Psoas muscle (tissue), 8 donors: ENCODE measurements at places on chromosomes 2 and 18. TPM values are rescaled to one million over a fixed set of nuclear protein-coding genes. Genes with fewer than 3 reads are reported as not detected.

Gene TACR1
- 0.13 TPM for total RNA-seq

Gene SLC4A5
- 1.8 TPM for total RNA-seq

DNA sequence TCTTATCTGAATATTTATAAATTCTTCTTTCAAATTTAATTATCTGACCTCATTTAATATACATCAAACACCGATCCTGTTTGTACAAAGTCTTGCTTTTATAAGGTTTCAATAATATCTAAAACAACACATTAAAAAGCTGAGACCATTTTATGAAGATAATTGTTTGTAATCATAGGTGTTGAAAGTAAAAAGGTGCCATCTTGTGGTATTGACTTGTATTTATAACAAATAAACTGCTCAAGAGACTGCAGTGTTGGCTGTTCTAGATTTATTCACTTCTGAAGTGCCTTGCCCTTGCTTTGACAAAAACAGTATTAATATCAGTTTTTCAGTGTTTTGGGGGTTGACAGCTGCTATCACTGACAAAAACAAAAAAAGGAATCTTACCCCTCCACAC lies 286.8 kb upstream of the HNMT start:
- DNase-seq, result no peak
- H3K27me3 ChIP-seq, result no peaks in the 10 kb centered on the region
- H3K4me1 ChIP-seq, result no peaks in the 10 kb centered on the region
- H3K4me3 ChIP-seq, result no peak overlapping the region
- no peaks in the 10 kb centered on the region for H3K36me3 ChIP-seq
- H3K27ac ChIP-seq, result no peak overlapping the region

GRCh38 chr2:119113489-119113770 lies 45.1 kb downstream of the C1QL2 start:
- no peaks in the 10 kb centered on the region for H3K36me3 ChIP-seq
- no peak overlapping the region for H3K27ac ChIP-seq
- H3K27me3 ChIP-seq, result peaks cover 3% of the 10 kb centered on the region
- H3K4me3 ChIP-seq, result no peak overlapping the region
- no peak for DNase-seq

DNA sequence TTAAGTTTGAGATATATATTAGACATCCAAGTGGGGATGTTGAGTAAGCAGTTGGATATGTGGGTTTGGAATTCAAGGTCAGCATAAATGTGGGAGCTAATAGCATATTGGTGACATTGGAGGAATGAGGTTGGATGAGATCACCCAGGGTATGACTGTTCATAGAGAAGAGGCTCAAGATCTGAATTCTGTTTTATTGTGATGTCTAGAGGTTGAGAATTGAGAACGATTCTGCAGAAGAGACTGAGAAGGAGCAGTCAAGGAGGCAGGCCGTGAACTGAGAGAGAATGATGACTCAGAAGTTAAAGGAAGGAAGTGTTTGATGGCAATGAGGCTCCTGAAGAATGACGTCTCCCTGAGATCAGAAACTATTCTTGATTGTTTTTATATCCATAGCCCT lies 5.9 kb downstream of the SERPINB11 start:
- no peak overlapping the region for H3K27ac ChIP-seq
- DNase-seq, result no peak
- H3K36me3 ChIP-seq, result no peaks in the 10 kb centered on the region
- H3K27me3 ChIP-seq, result no peaks in the 10 kb centered on the region
- H3K4me1 ChIP-seq, result no peaks in the 10 kb centered on the region
